Fibroblast of skin of abdomen (primary cell): ENCODE measurements at places on chromosomes 12 and 14.
A peak's percentile ranks its signal among the peaks of the same experiment; 100 is the strongest.

GRCh38 chr12:6074979-6075585 is 49.4 kb downstream of the VWF start:
- DNase-seq: no peak

- no peak for DNase-seq
These were observed 327.7 kb downstream of the BMP4 start for GRCh38 chr14:53628732-53629430.

GRCh38 chr12:84912198-84913128 is at the start of gene SLC6A15:
TSS of gene SLC6A15 (minus strand) at chr12:84912799. CDS start at chr12:84892120, 20,679 bp downstream.
- peak; percentile 89 for DNase-seq

DNA sequence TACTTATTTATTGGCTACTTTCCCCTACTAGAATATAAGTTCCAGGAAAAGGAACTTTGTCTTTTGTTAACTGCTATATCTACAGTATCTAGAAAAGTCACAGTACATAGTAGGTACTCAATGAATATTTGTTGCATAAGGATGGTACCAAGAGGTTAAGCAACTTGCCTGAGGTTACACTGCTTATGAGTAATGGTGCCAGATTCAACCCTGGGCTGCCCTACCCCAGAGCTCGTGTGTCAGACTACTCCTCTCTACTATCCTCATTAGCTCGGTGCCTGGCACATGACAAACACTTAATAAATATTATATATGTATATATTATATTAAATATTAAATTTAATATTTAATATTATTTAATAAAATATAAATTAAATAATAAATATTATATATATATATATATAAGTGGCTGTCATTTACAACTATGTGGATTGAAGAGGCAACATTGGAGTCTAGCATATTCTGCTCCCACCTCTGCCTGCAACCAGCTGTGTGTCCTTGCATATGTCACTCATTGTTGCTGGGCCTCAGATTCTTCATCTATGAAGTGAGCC is 25.4 kb downstream of the UTP20 start:
- DNase-seq: no peak

DNA sequence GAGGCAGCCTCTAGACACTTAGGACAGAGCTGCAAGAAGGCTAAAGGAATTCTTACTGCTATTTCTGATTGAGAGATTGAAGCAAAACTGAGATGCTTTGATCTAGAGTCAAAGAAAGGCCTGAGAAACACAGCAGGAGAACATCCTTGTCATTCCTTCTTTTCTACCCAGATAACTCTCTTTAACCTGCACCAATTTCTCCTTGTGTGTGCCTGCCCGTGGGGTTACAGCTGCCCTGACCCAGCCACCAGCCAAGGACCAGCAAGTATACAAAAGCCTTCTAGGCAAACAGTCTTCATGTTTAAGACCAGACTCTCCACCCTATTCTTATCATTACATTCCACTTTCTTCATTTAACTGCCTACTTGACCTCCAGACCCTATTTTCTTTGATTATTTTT is 81.7 kb upstream of the PRB2 start:
- no peak for DNase-seq

GRCh38 chr12:117189725-117190209 is 503 bp downstream of the FBXO21 start:
- DNase-seq: peak; percentile 23

DNA sequence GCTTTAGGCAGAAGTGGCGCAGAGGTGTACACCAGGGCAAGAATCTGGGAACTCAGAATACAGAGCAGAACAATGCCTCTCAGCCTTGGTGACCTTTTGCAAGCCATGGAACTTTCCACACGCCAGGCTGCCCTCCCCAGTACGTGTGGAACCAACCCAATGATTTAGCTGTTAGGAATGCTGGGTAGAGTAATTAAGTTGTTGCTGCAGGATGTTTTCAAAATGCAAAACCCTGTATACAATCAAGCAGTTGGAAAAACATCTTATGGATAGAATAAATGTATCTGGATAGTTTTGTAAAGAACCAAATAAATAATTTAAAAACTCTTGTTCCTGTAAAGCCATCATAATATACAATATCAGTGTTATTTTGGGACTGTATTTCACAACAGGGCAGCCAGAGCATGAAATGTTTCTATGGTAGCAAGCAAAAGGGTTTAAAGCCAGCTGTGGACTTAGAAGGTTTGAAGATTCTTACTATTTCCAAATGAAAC is 19.4 kb downstream of the PPP1R36 start:
- peak; percentile 34 for DNase-seq

GRCh38 chr14:64775081-64775777 is 71.0 kb downstream of the PLEKHG3 start:
- DNase-seq: no peak

GRCh38 chr12:44497044-44497443 is 379.1 kb downstream of the NELL2 start:
- DNase-seq: no peak

GRCh38 chr12:101855976-101856375 is 21.4 kb upstream of the DRAM1 start:
- no peak for DNase-seq

DNA sequence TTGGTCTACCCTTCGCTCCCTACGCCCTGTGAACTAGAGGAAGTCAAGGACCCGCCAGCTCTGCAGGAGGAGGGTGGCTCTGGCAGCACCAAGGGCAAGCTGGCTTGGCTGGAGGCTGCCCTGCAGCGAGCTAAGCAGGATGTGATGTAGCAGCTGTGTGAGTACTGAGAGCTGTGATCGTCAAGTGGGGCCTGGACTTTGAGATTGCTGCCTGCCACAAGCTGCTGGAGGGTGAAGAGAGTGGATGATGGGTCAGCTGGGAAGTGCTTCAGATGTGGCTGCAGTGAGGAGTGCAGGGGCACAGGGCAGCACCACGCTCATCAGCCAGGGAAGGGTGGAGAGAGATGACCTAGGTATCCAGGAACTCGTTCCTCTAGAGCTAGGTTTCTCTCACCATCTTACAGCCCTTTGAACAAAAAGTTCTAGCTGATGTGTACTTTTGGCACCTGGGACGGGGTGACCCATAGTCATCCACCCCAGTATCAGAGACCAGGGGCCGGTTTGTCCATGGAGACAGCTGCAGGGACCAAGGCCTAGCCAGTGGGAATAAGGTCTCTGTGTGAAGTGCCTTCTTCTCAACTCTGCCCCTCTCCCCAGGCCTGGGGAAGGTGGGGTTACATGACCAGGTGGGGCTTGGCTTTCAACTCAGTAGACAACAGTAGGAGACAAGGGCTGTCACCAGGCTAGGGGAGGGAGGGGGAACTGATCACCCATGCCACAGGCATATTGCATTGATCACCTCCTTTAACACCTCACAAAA is 3.2 kb downstream of the KRT86 start:
- DNase-seq: no peak

GRCh38 chr12:15662983-15663659 is 126.1 kb downstream of the EPS8 start:
- no peak for DNase-seq

- DNase-seq: no peak
These were observed 161.3 kb downstream of the RPL10L start for GRCh38 chr14:46490238-46490685.

- DNase-seq: no peak
These were observed 13.4 kb upstream of the SLC6A12 start for GRCh38 chr12:227286-227915.

DNA sequence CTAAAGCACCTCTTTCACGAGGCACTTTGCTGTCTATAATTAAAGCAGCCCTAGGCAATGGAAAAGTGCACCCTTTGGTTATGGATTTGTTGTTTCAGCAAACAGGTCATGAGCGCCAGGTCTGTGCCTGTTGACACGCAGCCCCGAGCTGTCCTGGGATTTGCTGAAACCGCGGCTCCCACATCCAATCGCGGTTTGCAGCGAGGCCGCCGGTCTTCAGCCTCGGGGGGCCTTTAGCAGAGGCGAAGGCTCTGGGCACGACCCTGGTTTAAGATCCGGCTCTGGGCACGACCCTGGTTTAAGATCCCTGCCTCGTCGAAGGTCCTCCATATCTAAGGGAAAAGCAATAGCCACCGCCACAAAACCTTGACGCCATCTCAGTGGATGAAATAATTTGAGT is 79.2 kb downstream of the GLT1D1 start:
- DNase-seq: no peak

DNA sequence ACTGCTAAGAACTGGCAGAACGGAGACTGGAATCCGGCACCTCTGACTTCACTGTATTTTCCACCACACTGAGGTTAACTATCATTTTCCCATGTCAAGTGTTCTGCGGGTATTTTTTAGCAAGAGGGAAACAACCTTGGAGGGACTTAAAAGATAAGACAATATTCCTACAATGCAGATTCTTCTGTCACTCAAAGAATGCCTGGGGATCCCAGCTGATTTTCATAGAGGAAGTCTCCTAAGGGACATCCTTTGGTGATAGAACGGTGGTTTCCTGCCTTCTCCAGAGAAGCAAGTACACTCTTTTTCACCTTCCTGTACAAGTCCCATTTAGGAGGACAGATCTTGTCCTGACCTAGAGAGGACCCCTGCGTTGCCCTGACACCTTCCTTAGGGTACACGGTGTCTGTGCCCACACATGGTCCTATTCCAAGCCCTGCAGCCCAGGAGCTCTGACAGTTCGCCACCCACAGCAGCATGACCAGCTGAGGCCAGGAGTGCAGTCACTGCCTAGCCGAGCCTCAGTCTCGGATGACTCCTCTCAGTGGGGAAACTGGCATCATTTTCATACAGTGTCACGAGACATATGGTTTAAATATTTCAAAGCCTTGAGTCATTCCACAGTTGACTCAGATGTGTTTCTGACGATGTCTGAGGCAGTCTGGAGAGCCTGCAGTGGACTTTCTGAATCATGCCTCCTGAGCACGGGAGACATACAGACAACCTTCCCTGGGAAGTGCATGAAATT is 181.3 kb upstream of the FKBP4 start:
- DNase-seq: peak; percentile 97

GRCh38 chr12:27539191-27539631 is 15.2 kb downstream of the PPFIBP1 start:
- DNase-seq: no peak

DNA sequence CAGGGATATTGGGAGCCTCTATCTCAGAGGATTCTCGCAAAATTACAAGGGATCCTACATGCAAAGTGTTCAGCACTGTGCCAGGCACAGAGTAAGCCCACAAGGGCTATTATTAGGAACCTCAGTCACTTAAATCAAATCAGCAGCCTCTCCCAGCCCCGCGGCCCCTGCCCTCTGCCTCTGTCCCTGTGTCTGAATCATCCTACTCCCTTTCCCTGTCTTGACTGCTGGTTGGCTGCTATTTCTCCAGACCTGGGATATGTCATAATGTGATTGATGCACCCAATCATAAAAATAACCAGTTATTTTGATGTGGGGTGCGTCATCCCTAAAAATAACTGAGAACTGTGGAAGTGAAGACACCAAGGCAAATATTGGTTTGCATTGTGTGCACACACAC is 176.3 kb downstream of the KSR2 start:
- peak; percentile 12 for DNase-seq

- DNase-seq: no peak
These were observed 43.3 kb downstream of the DEGS2 start for GRCh38 chr14:100116134-100116533.

DNA sequence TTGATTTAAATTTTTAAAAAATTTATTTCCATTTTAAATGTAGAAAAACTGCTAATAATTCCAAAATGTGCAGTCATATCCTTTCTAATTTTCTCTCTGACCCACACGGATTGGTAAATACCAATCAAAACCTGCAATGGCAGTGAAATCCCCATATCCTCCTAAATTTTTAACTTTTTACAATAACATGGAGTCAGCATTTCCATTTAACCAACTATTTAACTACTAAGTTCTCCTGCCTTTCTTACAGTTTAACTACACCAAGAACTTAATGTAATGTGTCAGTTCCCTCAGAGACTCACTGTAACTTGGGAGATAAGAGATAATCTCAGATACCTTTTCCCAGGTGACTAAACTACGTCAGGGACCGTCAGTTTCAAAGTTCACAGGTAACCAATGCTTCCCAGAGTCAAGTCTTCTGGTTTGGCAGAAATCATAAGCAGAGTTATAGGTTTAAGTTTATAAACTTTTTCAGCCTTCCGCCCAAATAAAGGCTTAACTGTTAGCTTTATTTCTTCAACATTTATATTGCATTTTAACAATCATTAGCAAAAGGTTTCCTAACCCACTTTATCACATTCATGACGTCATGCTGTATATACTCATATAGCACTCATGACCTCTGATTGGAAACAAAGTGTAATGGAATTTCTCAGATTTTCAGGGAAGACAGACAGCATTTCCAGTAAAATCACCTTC is 7.6 kb downstream of the KRAS start:
- no peak for DNase-seq

- peak; percentile 31 for DNase-seq
These were observed 25.2 kb downstream of the PMCH start for GRCh38 chr12:102172436-102172835.

GRCh38 chr12:3196488-3196887 is 119.3 kb downstream of the TSPAN9 start:
- DNase-seq: no peak

DNA sequence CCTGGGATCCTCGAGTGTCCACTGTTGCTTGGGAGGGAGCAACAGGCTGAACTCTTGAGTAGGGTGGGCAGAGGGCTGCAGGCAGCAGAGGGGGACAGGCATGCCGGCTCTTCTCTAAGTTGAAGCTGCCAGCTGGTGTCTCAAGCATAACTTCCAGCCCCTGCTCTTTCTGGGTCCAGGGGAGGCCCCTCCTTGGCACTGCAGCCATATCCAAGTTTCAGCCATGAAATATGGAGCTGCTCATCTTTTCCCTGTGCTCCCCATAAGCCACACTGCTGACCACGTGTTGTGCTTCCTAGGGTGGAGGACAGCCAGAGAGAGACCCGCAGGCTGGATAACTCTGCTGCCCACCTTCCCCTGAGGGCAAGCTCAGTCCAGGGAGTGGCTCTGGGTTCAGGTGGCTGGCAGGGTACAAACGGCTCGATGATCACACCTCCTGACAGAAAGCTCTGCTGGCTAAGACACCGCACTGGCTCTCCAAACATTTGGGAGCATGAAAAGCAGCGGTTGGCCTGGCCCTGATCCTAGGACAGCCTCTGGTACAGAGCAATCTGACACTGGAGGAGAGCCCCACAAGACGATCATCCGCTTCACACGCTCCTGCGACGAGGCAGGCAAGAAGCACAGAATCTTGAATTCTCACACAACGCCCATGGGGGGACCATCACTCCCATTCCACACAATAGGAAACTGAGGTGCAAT is 79.6 kb downstream of the PITPNM2 start:
- no peak for DNase-seq

DNA sequence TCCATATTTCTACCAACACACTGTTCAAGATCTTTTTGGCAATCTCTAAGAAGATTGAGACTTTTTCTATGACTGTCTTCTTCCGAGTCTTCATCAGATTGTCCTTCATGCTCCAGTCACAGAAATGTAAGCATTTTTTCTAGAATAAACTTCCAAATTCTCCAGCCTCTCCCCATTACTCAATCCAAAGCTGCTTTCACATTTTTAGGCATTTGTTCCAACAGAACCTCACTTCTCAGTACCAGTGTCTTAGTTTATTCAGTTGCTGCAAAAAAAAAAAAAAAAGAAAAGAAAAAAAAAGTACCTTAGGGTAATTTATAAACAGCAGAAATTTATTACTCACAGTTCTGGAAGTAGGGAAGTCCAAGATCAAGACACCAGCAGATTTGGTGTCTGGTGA is 290.8 kb upstream of the NOVA1 start:
- no peak for DNase-seq
